Ovary (tissue), 10 donors: ENCODE measurements at places on chromosomes 3 and 15. TPM values are rescaled to one million over a fixed set of nuclear protein-coding genes. Genes with fewer than 3 reads are reported as not detected.

Gene KAT2B
- 31.4 TPM for total RNA-seq

DNA sequence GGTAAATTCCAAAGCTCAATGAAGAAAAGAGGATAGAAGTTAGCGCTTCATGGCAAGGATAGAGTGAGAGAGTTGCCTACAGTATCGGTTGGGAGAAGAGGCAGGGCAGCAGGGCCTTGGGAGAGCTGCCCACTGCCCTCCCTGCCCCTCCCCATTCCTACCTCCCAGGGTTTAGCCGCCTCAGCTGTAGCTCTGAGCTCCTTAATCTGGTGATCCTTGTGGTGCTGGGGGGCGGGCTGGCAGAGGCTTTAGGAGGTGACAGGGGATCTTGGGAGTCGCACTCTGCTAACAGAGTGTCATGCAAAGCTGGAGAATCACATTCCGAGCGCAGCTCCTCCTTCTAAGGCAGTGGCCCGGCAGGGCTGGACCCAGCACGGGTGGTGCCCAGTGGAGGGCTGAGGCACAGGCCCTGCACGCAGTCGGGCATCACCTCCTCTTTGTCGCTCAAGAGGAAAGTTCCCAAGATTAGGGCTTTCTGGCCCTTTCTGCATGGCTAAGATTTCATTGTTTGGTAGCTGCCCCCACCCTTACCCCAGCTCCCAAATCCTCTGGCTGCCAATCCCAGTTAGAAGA, 57.1 kb upstream of the POLG start:
- DNase-seq: no peak

Gene GP9
- total RNA-seq: not detected

DNA sequence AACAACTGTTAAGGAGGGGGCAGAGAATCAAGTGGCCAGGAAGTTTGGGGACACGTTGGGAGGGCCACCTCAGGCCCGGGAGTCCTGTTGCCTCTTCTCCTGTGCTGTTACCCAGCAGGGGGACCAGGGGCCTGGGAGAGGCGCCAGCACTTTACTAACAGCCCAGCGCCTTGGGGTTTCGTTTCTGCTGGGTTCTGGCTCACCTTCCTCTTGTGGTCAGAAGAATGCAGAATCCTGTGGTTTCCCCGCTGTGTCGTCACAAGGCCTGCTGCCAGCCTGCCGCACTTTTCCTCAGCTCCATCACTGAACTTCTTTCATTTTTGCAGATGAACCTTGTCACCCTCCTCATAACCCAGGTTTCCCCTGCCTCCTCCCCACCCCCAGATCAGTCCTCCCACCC, 67.7 kb downstream of the SLC30A4 start:
- peak; percentile 53 for DNase-seq

Gene CCR3
- not detected for total RNA-seq

Gene BNC1
- total RNA-seq: 0.23 TPM

Gene PP2D1
- not detected for total RNA-seq

Gene CHRD
- 11.5 TPM for total RNA-seq

DNA sequence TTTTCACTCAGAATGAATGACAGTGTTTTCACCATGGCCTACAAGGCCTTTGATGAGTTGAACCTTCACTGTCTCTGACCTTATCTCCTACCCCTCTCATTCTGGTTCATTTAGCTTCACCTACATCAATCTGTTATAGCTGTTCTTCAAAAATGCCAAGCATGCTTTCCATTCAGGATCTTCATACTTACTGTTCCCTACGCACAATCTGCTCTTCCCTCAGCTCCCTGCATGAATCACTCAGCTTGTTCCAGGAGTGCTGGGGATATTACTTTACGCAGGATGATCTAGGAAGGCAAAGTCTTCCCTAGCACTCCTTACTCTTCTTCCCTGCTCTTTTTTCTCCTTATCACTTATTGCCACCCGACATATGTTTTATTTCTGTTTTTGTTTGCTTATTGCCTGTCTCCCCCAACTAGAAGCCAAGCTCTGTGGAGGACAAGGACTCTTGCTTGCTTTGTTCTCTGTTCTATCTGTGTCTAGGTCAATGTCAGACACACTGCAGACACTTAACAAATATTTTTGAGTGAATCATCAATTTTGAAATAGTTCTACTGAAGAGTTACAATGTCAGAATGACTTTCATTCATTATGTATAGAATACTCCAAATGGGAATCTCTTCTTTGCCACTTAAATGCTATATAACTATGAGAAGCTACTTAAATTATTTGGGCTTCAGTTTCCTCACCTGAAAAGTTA, 238.3 kb upstream of the FEZF2 start:
- DNase-seq: no peak

Gene SLC28A1
- total RNA-seq: not detected

Gene GNAT1
- total RNA-seq: not detected

Gene SEMA3F
- total RNA-seq: 4.3 TPM

Gene C3orf22
- total RNA-seq: not detected

Gene EFCAB12
- 0.94 TPM for total RNA-seq

DNA sequence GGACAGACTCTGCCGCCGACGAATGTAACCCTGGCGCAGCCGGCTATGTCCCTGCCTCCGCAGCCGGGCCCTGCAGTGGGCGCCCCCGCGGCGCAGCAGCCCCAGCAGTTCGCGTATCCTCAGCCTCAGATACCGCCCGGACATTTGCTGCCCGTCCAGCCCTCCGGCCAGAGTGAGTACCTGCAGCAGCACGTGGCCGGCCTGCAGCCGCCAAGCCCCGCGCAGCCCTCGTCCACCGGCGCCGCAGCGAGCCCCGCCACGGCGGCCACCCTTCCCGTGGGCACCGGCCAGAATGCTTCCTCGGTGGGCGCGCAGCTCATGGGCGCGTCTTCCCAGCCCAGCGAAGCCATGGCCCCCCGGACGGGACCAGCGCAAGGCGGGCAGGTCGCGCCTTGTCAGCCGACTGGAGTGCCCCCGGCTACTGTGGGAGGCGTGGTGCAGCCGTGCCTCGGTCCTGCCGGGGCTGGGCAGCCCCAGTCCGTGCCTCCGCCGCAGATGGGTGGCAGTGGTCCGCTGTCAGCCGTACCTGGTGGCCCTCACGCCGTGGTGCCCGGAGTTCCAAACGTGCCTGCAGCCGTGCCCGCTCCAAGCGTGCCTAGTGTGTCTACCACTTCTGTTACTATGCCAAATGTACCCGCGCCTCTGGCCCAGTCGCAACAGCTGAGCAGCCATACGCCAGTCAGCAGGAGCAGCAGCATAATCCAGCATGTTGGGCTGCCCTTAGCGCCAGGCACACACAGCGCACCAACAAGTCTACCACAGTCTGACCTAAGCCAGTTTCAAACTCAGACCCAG, 2.4 kb downstream of the TSC22D2 start:
- peak; percentile 43 for DNase-seq
